Activated naive CD8-positive, alpha-beta T cell treated with anti-CD3 and anti-CD28 coated beads, Interleukin-2, amount 10 ng/mL, durations not matched to agents 7 days and 5 days (primary cell): ENCODE measurements at places on chromosomes 1 and 21. TPM values are rescaled to one million over a fixed set of nuclear protein-coding genes. Genes with fewer than 3 reads are reported as not detected.

DNA sequence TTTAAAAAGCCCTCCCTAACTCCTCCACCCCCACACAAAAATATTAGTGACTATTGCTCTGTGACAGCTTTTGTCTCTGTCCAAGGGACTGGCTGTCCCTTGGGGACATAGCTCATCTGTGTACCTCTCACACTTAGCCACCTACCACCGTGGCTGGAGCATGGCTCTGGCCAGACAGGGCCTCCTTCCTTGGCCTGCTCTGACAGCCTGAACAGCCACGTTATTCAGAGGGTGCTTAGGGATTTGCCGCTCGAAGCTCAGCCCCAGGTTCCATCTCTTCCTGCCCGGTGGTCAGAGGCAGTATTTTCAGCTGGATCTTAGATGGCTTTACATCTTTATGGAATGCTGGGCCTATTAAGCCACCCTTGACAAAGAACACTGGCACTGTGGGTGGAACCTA, 6.1 kb upstream of the CELSR2 start:
- H3K27me3 ChIP-seq: peaks cover 22% of the 10 kb centered on the region
- no peak overlapping the region for H3K27ac ChIP-seq
- peaks cover 2% of the 10 kb centered on the region for H3K36me3 ChIP-seq
- DNase-seq: no peak

DNA sequence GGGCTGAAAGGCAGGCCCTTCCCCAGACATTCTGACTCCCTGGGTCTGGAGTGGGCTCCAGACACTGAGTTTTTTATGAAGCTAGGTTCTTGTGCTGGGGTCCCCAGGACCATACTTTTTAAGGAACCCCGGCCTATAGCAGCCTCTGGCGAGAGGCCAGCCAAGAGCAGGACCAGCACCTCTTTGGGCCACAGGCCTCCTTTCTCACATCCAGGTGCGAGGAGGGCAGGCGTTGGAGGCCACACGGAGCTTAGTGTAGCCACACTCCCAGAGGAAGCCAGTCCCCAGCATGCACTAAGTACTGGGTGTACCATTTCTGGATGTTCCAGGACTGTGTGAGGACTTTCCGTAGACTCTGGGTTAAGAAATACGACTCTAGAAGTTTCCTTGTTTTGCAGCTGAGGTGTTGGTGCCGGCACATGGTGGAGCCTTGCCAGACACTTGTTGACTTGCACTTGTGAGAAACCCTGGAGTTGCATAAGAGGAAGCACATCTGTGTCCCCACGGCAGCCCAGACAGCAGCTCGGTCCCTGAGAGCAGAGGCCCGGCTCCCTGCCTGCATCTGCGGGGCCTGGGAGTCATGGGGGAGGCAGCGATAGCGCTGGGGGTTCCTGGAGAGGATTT, 122.2 kb upstream of the VAMP3 start:
- H3K4me3 ChIP-seq: no peak overlapping the region
- no peak for DNase-seq
- no peaks in the 10 kb centered on the region for H3K36me3 ChIP-seq
- no peak overlapping the region for H3K27ac ChIP-seq

GRCh38 chr1:209901211-209901610, 36.8 kb upstream of the SYT14 start:
- no peak for DNase-seq
- no peak overlapping the region for H3K4me3 ChIP-seq

DNA sequence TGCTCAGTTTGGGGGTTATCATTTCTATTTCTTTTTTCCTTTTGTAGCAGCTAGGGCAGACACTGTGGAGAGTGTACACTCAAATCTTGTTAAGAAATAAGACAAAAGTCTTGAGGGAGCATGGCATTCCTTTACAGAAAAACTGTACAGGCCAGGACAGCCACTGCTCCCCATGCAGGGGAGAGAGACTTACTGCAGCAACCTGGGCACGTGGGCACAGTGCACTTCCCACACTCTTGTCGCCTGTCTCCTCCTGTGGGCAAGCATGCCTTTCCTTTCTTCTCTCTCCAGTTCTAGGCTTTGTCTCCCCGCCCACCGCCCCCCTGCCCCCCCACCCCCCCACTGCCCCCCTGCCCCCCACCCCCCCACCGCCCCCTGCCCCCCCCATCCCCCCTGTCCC, 51.9 kb downstream of the PHC2 start:
- DNase-seq: no peak
- no peak overlapping the region for H3K27ac ChIP-seq
- H3K36me3 ChIP-seq: no peaks in the 10 kb centered on the region
- peaks cover 33% of the 10 kb centered on the region for H3K4me1 ChIP-seq
- H3K4me3 ChIP-seq: no peak overlapping the region

DNA sequence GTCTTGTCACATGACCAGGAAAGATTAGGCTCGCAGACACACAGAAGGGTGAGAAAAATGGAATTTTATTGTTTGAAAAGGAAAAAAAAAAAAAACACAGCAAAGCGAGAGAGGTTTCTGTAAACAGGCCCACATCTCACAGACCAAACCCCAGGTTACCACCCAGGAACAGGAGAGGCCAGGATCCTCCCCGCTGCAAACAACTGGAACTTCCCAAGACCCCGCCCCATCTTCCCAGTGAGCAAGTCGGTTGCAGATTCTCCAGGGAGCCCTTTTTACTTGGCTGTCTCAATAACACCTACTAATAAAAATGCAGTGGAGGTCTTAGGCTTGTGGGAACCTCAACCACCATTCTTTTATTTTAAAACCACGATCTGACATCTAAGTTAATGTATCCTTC, 84.7 kb upstream of the ETS2 start:
- peaks cover 5% of the 10 kb centered on the region for H3K27me3 ChIP-seq
- no peak overlapping the region for H3K4me3 ChIP-seq
- H3K36me3 ChIP-seq: no peaks in the 10 kb centered on the region
- no peak overlapping the region for H3K27ac ChIP-seq

DNA sequence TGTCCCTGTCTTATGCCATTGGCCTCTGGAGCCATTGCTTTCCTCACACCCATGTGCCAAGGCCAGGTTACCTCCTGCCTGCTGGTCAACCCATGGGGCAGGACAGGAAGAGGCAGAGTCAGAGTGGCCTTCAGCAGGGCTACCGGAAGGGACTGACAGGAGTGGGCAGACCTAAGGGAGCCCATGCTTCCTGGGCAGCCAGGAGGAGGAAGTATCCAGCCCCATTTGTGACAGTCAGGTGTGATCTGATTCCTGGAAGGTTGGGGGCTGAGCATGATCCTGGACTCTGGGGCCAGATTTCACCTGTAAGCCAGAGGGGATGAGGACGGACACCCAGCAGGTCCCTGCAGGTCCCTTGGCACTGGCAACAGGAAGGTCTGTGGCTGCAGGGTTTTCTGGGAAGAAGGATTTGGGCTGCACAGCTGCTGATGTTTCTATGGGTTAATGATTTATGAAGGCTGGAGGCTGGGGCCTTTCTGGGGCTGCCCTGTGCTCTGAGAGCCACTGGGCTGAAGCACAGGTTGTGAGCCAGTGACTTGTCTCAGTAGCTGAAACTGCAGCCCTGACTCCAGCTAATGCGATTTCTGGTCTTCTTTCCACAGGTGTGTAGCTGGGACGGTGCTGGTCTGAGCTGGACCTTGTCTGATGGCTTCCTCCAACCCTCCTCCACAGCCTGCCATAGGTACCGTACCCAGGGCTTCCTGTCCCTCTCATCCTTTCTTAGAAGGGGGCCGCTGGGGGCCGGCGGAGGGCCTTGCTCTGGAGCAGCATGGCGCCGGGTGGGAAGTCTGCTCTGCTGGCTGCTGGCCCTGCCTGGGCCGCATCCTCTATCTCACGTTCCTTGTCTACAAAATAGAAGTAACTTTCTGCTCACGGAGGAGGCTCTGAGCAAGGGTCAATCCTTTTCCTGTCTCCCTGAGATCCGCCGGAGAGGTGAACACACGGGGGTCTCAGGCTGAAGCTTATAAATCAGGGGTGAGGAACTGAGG, 40.7 kb downstream of the ARHGEF10L start:
- peaks cover 6% of the 10 kb centered on the region for H3K4me1 ChIP-seq
- H3K27me3 ChIP-seq: peaks cover 3% of the 10 kb centered on the region
- no peak for DNase-seq
- H3K27ac ChIP-seq: no peak overlapping the region
- H3K4me3 ChIP-seq: no peak overlapping the region

- H3K27ac ChIP-seq: no peak overlapping the region
- H3K27me3 ChIP-seq: peaks cover 2% of the 10 kb centered on the region
- no peak for DNase-seq
- no peaks in the 10 kb centered on the region for H3K36me3 ChIP-seq
- H3K4me1 ChIP-seq: no peaks in the 10 kb centered on the region
These were observed 74.4 kb downstream of the ACTL8 start for GRCh38 chr1:17829579-17829978.

DNA sequence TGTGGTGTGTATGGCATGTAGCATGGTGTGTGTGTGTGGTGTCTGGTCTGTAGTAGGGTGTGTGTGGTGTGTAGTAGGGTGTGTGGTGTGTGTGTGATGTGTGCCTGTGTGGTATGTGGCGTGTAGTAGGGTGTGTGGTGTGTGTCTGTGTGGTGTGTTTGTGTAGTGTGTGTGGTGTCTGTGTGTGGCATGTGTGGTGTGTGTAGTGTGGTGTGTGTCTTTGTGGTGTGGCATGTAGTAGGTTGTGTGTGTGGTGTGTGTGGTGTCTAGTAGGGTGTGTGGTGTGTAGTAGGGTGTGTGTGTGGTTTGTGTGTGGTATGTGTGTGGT, 85.5 kb downstream of the SYT2 start:
- peaks cover 23% of the 10 kb centered on the region for H3K27me3 ChIP-seq
- H3K36me3 ChIP-seq: no peaks in the 10 kb centered on the region
- no peak for DNase-seq
- no peak overlapping the region for H3K27ac ChIP-seq

DNA sequence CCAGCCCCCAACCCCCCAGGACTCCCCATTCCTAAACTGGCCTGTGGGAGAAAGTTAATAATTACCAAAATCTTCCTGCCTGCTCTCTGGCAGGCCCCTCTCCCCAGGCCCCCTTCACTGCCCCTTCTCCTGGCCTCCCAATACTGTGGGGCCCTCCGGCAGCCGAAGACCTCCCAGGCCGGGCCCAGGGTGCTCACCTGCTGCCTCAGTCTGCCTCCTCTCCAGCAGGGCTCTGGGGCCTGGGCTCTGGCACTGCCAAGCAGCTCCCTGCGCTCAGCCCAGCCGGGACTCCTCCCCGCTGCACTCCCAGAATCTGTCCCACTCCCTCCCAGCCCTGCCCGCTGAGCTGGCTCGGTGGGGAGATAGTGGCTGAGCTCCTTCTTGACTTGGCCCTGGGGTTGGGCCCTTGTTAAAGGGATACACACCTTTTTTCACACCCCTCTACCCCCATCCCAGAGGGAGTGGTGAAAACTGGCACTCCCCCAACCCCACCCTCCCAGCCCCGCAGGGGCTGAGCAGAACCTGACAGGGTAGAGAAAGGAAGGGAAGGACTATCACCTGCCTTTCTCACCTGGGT, at the start of gene S100A16:
TSS of gene S100A16 (minus strand) at position 383 of the 577 bp plus-strand sequence. CDS start 4,986 bp downstream, outside the sequence.
- no peaks in the 10 kb centered on the region for H3K36me3 ChIP-seq
- H3K27ac ChIP-seq: no peak within 1 kb of the TSS
- no peak for DNase-seq
- H3K4me1 ChIP-seq: no peaks in the 10 kb centered on the region
- H3K4me3 ChIP-seq: no peak within 1 kb of the TSS

DNA sequence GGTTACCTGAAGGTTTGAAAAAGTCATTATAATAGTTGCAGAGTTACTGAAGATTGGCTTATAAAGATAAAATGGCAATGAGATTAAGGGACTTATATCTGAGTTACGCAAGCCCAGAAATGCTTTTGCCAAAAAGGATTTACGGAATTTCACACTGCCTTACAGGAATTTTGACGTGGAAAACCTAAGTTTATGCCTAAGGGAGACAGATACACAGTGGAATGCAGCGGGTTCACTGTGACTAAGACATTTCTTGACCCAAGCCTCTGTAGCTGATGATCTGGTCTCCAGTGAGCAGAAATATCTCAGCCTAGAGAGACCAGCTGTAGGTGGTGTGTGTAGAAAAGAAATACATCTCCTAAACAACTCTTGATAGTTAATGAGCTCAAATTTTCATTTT, 10.1 kb upstream of the EXO1 start:
- H3K4me3 ChIP-seq: no peak overlapping the region
- no peak overlapping the region for H3K27ac ChIP-seq
- H3K4me1 ChIP-seq: peaks cover 5% of the 10 kb centered on the region
- H3K27me3 ChIP-seq: peaks cover 18% of the 10 kb centered on the region
- no peak for DNase-seq
- no peaks in the 10 kb centered on the region for H3K36me3 ChIP-seq

DNA sequence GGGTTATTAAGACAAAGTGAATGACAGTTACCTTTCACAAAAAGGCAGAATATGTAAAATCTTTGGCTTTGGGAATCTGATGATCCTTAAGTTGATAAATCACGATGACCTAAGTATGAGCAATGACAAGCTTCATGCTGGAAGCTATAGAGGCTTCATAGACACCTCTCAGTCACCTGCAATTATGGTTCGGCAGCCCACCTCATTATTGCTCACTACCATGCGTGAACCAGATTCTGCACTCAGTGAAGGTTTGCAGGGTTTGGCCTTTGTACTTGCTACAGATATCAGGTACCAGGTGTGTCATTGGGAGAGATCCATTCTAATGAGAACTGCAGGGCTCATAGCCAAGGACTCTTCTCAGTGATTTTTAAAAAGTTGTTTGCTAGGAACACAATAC, 163.5 kb downstream of the KCTD3 start:
- H3K4me1 ChIP-seq: no peaks in the 10 kb centered on the region
- H3K36me3 ChIP-seq: no peaks in the 10 kb centered on the region
- no peak overlapping the region for H3K27ac ChIP-seq
- H3K4me3 ChIP-seq: no peak overlapping the region

- H3K27ac ChIP-seq: peak overlapping the region; percentile 99
- no peaks in the 10 kb centered on the region for H3K27me3 ChIP-seq
These were observed 70.3 kb downstream of the CD46 start for GRCh38 chr1:207822124-207822601.

DNA sequence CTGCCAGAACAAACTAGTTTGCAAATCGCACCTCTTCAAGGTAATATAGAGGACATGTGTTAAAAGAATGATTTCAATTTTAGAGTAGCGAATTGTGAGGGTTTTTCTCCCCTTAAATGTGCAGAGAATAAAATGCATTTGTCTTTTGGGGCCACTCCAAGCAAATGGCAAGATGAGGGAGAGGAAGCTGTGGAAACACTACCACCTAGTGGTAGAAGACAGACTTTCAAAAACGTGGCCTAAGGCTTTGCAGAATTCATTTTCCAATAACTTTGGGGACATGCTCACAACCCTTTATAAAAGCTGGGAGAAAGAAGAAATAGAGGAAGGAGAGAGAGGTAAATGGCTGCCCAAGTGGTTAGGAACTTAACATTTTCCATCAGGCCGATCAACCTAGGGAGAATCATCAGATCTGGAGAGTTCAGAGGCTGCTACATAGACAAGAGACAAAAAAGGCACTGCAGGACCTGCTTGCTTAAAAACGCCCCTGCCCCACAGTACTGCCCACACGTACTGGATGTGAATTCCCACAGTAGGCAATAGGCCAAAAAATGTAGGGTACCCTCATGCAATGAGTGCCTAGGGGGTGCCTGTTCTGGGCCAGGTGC, 15.7 kb upstream of the RCAN1 start:
- H3K36me3 ChIP-seq: no peaks in the 10 kb centered on the region
- H3K4me1 ChIP-seq: no peaks in the 10 kb centered on the region
- H3K4me3 ChIP-seq: no peak overlapping the region
- no peak overlapping the region for H3K27ac ChIP-seq

GRCh38 chr21:32726839-32727686, 750 bp downstream of the SYNJ1 start:
- H3K4me1 ChIP-seq: peaks cover 30% of the 10 kb centered on the region
- peaks cover 14% of the 10 kb centered on the region for H3K36me3 ChIP-seq
- no peak for DNase-seq

DIRAS3 gene
- total RNA-seq: not detected

YIPF1 gene
- 19.5 TPM for total RNA-seq

DYNLT5 gene
- not detected for total RNA-seq

AMY2A gene
- total RNA-seq: not detected

HORMAD1 gene
- 0.69 TPM for total RNA-seq

OR2T6 gene
- total RNA-seq: not detected

OR14C36 gene
- not detected for total RNA-seq

FCAMR gene
- 0.22 TPM for total RNA-seq
